Stimulated activated CD4-positive, alpha-beta T cell treated with anti-CD3 and anti-CD28 coated beads, TNF-alpha, amount 100 ng/mL, for 1 hour (primary cell): ENCODE measurements at places on chromosomes 12 and 14.

DNA sequence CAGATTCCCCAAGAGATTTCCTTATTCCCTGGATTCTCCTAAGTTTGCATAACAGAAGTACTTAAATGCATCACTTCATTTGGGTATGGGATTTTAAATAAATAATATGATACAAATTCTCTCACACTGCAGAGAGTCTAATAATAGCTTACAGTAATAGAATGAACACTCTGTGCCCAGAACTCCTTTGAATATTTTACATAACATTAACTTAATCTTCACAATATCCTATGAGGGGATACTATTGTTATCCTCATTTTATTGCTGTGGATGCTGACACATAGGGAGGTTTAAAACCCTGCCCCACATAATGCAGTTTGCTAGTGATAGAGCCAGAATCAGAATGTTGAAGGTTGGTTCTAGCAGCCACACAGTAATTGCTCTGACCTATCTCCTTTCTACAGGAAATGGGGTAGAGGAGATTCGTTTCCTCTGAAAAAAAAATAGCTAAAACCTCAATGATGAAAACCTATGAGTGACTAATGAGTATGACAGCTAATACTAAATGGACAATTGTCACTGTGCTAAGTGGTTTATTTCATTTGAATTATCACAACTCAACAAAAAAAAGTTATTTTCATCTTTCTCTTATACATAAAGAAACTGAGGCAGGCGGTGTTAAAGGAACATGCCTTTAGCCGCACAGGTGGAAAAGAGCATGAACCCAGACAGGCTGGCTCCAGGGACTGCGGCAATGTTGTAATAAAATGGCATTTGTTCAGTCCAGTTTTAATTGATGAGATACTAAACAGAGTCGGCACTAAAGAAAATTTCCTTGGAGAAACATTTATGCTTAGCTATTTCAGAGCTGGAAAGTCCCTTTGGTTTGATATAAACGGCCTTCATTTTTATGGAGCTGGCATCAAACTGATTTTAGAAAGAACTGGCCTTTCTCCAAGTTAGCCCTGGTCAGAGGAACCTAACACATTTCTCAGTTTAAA, 880.9 kb downstream of the NRXN3 start:
- no peak for DNase-seq

- no peak for DNase-seq
These were observed 88.6 kb downstream of the SEC23A start for GRCh38 chr14:39014460-39014859.

GRCh38 chr12:19338405-19338804, 100.9 kb upstream of the AEBP2 start:
- DNase-seq: no peak

- DNase-seq: no peak
These were observed 248.5 kb downstream of the RERGL start for GRCh38 chr12:17841496-17841895.

DNA sequence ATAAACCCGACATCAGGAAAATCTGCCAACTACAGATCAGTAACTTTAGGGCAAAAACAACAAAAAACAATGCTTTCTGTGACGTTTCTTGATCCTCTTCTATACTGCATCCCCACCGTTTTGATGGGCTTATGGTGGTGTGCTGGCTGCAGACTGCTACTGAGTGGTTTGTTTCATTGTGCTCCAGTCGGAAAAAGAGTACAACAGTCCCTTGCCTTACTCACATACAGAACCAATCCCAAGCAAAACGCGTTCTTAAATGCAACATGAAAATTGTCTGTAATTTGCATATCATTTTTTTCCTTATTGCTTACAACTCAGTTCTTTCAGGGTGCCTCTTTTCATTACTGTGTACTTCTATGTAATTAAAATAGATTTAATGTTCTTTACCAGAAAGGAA, 2.3 kb downstream of the ETV6 start:
- no peak for DNase-seq

GRCh38 chr14:105859717-105860614, 333.6 kb downstream of the TMEM121 start:
- DNase-seq: no peak

DNA sequence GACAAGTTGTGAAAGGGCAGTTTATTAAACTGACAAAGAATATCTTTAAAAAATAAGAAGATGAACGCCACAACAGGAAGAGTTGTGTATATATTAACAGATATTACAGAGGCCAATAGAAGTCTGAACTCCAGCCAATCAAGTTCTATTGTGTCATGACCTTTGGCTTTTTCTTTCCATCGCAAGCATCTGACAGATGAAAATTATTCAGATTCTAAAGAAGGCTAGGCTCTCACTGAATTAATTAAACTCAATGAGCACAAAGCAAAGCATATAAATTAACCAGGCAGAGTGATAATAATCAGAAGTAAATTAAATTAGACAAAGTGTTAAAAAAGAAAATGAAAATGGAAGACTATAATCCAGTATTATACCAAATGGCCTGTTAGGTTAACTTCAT, 62.0 kb upstream of the PYGL start:
- DNase-seq: no peak

GRCh38 chr14:53946404-53947093, 10.1 kb downstream of the BMP4 start:
- DNase-seq: no peak

DNA sequence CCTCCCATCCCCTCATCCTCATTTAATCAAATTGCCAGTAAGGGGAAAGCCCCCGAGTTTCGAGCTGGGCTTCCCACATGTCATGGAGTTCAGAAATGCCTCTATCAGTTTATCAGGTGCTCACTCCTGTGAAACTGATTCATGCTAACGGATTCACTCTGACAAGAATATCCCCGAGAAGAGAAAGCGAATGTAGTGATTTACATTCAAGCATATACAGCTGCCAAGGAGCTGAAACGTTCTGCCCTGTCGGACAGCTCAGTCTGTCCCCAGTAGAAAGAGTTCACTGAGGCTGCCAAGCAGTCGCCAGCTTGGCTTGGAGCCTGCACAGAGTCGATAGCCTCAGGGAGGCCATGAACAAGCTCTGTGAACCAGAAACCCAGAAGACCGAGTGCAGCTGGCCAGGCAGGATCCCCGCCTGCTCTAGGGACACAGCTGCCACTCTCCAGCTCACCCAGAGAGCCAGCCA, 88.4 kb downstream of the TMCC3 start:
- no peak for DNase-seq

- no peak for DNase-seq
These were observed 233.3 kb upstream of the EGLN3 start for GRCh38 chr14:34184126-34184525.

GRCh38 chr14:63544591-63545299, 1.6 kb upstream of the PPP2R5E start:
- DNase-seq: no peak

DNA sequence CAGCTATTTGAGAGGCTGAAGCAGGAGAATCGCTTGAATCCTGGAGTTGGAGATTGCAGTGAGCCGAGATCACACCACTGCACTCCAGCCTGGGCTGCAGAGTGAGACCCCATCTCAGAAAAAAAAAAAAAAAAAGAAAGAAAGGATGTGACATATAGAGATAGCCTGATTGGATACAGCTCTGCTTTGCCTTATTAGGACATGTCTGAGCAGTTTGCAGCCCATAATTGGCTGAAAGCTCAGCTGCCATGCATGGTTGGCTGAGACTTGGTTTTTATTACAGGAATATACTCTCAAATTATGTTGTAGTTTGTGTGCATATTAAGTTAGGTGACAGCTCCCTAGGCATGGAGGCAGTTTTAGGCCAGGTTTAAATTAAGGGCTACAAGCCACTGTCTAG, 6.3 kb downstream of the TIGAR start:
- DNase-seq: no peak

GRCh38 chr14:19918553-19919264, 1.7 kb upstream of the OR4K5 start:
- no peak for DNase-seq

GRCh38 chr12:81520064-81520945, 238.8 kb downstream of the PPFIA2 start:
- DNase-seq: no peak

DNA sequence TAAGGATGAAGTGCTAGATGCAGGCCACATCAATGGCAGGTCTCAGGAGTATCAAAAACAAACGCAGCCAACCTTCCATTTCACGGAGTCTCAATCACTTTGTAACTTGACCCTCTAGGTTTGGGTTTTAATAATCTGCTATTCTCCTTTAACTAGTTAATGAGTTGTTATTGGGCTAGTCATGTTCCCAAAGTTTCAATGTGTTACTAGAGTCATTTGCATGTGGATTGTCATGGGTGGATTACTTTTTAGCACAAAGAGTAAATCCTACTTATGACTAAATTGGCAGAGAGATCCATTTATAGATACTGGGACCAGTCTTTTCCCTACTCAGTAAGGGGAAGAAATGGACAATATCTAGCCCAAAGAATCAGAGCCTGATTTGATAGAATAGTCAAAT, 151.0 kb downstream of the BCAT1 start:
- DNase-seq: no peak

DNA sequence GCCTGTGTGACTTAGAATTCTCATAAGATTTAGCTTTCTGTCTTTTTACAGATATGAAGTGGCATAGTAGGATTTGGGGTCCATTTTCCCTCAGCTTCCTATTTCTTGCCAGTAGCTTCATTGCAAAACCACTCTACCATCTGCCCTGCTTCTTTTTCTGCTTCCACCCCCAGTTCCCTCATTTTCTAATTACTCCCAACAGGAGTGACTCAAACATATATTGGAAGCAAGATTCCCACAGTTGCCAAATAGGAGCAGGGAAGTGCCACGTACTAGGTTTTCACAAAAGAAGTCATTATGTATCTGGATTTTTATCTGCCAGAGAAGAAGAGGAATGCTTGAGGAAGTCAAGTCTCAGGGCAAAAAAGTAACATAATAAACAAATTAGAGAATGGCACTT, 64.1 kb downstream of the ANO4 start:
- DNase-seq: no peak

- DNase-seq: no peak
These were observed 2.6 kb downstream of the KIAA0586 start for GRCh38 chr14:58430156-58430555.

DNA sequence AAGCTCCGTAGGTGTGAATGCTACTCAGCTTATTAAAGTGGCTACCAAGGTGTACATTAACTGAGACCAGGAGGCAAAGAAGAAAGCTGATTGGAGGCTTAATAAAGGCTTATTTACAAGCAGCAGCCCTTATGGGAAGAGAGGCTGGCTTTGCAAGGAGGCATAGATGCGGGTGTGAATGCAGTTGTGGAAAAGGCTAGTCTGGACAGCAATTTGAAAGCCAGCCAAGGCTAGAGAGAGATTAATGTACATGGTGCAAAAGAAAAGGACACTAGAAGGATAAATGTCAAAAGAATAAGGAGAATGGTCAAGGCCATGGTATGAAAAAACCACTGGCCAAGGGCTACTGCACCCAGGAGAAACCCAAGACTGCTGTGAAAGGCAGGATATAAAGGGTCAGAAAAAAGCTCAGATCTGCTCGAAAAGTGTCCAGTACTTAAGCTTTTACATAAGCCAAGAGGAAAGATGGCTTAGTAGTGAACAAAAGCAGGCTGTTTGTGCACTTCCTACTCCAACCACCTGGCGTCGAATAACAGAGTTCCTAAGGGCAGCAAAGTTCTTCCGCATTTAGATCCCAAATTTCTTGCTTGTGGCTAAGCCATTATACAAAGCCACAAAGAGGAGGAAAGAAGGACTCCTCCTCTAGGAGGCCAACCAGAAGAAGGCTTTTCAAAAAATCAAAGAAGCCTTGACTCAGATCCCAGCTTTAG, 24.0 kb downstream of the KLRK1 start:
- DNase-seq: no peak

DNA sequence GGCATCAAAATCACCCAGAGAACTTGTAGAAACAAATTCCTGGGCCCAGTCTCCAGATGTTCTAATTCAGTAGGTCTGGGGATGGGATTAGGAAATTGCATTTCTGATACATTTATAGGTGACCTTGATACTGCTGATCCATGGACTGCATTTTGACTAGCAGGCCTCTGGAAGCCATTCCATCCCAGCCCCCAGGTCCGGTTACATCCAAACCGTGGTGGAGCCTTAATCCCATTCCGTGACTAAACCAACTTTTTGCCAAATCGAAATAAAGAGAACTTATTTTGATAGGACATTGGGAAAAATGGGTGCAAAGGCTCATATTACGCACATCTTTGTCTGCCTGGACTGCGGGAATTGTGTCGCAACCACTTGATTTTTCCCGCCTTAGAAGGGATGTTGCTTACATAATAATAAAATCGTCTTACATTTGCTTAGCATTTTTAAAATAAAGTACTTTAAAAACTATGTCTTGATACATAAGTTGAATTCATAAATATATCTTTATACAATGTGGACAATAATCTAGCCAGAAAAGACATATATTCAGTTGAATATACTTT, 5.8 kb upstream of the KCNA5 start:
- no peak for DNase-seq

- no peak for DNase-seq
These were observed 30.3 kb upstream of the FOXN3 start for GRCh38 chr14:89447182-89447944.

- no peak for DNase-seq
These were observed 45.5 kb downstream of the SLC8B1 start for GRCh38 chr12:113289361-113289760.

DNA sequence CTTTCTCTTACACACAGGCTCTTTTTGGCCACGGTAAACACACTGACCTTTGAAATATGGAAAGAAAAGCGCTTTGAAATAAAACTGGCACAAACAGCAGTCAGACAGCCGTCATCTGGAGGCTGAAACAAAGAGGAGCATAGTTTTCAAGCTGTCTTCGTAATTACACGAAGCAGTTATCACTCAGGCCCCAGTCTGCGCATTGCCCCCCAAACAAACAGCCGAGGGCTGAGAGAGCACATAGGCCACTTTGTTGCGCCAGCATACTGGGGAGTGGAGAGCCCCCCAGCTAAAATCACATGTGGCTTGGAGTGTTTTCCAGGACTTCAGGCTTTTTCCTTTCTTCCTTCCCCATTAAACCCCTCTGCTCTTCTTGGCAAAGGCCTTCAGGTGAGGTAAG, 142.9 kb upstream of the BTG1 start:
- no peak for DNase-seq

GRCh38 chr12:131230340-131231031, 276.8 kb downstream of the ADGRD1 start:
- DNase-seq: no peak

DNA sequence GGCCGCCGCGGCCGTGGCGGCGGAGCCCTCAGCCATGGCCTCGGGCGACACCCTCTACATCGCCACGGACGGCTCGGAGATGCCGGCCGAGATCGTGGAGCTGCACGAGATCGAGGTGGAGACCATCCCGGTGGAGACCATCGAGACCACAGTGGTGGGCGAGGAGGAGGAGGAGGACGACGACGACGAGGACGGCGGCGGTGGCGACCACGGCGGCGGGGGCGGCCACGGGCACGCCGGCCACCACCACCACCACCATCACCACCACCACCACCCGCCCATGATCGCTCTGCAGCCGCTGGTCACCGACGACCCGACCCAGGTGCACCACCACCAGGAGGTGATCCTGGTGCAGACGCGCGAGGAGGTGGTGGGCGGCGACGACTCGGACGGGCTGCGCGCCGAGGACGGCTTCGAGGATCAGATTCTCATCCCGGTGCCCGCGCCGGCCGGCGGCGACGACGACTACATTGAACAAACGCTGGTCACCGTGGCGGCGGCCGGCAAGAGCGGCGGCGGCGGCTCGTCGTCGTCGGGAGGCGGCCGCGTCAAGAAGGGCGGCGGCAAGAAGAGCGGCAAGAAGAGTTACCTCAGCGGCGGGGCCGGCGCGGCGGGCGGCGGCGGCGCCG, 381 bp downstream of the YY1 start:
- DNase-seq: no peak
